ENCODE measurements at places on chromosomes 5 and 9.

GRCh38 chr9:89886281-89886700 is 281.5 kb downstream of the GADD45G start:
- no peak for DNase-seq

GRCh38 chr5:56396634-56397033 is 163.5 kb upstream of the ANKRD55 start:
- no peak for DNase-seq

DNA sequence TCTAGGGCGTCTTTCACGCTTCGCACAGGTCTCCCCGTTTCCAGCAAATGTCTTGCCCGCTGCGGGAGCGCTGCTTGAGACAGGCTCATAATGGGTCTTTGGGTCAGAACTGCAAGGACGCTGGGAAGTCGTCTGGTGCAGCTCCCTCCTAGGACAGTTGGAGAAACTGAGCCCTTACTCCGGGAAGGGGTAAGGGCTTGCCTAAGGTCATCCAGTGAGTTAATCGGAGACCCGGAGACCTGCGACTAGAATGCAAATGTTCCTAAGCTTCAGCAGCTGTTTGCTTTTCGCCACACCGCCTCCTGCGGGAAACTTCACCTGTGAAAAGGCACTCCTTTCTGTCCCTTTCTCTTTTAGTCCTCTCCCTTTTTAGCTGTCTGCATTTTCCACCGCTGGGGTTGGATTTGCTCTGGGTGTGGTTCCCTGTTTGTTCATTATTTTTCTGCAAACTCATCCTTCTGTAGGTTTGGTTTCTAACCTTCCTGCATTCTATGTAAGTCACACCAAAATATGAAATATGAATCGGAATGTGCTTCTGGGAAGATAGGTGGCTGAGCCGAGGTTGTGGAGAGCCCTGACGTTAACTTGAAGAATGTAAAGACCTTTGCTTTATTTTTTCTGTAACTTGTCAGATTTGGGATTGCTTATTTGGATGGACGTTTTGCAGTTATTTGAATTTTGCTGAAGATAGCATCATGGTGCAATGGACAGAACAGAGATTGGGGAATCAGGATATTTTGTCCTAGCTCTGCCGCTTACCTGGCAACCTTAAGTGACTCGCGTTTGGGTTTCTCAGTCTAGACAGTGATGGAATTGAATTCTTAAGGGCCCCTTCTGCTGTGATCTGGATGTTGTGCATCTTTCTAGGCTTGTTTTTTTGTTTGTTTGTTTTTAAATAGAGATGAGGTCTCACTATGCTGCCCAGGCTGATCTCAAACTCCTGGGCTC is 909 bp downstream of the SLC36A1 start:
- peak; percentile 29 for DNase-seq

DNA sequence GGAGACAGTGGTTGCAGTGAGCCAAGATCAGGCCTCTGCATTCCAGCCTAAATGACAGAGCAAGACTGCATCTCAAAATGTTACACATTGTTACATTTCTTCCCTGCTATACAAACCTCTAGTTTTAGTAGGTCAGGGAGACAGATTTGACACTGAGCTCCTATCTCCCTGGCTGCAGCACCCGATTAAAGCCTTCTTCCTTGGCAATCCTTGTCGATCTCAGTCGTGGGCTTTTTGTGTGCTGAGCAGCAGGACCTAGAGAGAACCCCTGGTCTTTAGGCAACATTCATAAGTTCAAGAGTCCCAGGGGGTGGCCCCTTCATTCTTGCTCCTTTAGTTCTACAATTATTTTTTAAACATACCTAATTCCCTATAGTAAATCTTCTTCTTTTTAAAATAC is 13.0 kb downstream of the SERINC5 start:
- no peak for DNase-seq

DNA sequence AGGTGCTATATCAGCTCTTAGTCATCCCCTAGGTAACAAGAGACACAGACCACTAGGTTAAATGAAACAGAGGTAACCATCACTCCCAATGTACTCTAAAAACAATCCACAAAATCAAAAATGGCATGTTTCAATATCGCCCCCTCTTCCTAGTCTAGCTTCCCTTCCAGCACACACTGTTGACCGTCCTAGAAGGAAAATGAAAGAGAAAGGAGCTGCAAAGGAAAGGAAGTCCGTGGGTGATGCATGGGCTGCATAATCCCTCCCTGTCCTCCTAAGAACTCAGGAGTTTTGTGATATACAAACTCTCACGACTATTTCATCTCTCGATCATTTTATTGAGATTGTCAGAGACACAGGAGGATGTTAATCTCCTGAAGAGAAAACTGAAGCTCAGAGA is 101.6 kb downstream of the RFK start:
- no peak for DNase-seq

GRCh38 chr9:111868475-111868874 is 28.1 kb upstream of the UGCG start:
- DNase-seq, result no peak

- DNase-seq, result peak; percentile 53
Measured at GRCh38 chr5:116970318-116970717, 395.7 kb upstream of the SEMA6A start.

GRCh38 chr5:142316681-142317080 is 8.1 kb downstream of the SPRY4 start:
- DNase-seq, result no peak
